ENCODE measurements at places on chromosomes 11 and 22.
A peak's percentile ranks its signal among the peaks of the same experiment; 100 is the strongest.

GRCh38 chr11:118079491-118079890 is 2.6 kb downstream of the TMPRSS4 start:
- DNase-seq: no peak

DNA sequence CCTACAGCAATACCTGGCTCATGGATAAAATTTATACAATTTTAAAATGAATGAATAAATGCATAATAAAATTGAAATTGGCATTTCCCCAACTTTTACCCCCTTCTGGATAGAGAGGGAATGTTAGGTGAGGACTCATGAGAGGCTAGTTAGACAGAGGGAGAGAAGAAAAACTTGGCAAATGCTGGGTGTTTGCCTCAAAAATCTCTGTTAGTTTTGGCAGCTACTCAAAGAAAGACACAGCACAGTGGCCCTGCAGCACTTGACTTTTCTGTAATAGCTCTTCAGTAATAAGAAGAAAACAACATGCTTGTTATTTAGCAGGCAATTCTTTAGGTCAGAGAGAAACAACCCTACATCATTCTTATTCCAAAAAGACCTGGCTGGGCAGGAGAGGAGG is 20.7 kb upstream of the IZUMO1R start:
- DNase-seq: no peak

DNA sequence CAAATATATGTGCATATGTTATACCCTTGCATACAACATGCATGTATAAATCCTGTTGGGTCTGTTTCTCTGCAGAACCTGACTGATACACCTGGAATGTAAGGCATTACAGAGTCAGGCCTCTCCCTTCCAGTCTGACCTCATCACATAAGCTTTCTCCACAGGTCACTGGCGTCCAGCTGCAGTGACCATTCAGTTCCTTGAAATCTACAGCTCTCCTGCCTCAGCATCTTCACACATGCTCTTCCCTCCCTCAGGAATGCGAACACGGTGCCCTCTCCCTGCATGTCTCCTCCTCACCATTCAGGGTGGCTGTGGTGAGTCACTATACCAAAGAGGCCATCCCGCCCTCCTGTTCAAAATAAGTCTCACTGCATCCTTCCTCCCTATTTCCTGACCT is 657.8 kb upstream of the B3GAT1 start:
- DNase-seq: no peak

GRCh38 chr11:101226617-101227016 is 97.0 kb upstream of the PGR start:
- DNase-seq: no peak

- no peak for DNase-seq
Observed at GRCh38 chr11:74689666-74690065, 41.6 kb downstream of the CHRDL2 start.

GRCh38 chr22:17083255-17083654 is 1.5 kb upstream of the IL17RA start:
- DNase-seq: no peak

- DNase-seq: no peak
Observed at GRCh38 chr22:31944700-31945442, 536 bp downstream of the YWHAH start.

DNA sequence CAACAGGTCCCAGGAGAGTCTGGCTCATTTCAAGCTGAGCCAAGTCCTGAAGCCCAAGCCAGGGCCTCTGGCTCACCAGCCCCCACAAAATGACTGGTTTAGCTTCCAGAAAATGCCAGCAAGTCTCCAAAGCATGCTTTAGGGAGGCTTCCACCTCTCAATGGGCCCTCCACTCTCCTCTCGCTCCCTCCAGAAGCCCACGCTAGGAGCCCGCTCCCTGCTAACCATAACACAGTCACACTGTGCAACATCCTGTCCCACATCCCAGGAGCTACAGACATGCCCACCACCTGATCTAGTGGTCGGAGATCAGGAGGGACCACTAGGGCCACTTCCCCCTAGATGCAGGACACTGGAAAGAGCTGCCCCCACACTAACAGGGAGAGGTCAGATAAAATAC is 6.9 kb downstream of the SULT4A1 start:
- DNase-seq: no peak

GRCh38 chr11:2770761-2771301 is 71.0 kb upstream of the KCNQ1OT1 start:
- DNase-seq: no peak

DNA sequence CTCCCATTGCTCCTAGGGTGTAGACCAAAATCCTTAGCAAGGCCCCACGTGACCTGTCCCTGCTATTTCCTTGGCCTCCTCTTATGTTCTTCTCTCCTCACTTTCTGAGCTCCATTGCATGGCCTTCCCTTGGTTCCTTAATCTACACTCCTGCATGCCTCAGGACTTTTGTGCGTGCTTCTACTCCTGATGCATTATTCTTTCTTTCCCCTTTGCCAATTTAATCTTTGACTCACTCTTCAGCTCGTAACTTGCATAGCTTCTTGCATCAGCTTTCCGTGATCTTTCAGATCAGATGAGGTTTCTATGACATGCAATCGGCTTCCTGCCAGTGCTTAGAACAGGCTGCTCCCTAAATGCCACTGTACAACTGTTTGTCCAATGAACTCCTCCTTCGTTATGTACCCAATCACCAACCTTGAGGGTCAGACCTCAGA is 261.6 kb upstream of the CADM1 start:
- no peak for DNase-seq

DNA sequence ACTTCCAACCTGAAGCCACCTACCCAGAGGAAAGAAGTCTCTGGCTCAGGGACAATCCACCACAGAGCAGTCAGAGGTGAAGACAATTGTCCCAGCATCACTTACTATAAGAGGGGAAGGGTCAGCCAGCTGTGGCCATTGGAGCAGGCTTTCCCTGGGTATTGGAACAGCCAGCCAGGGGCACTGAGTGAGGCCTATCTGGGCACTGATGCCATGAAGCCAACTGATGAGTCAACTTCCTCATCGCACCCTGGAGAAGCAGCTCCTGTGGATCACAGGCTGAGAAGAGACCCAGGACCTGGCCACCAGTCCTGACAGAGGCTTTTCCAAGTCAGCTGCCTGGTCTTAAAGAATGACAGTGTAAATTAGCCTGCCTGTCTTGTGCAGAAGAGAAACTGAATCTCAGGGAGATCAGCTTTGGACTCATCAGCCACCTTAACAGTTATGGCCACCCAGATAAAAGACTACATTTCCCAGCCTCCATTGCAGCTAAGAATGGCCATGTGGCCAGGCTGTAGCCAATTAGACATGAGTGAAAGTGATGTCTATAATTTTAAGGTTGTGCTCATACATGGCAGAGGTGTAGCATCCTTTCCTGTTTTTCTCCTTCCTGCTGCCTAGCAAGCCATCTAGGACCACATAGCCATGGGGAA is 19.0 kb downstream of the CHST1 start:
- no peak for DNase-seq

DNA sequence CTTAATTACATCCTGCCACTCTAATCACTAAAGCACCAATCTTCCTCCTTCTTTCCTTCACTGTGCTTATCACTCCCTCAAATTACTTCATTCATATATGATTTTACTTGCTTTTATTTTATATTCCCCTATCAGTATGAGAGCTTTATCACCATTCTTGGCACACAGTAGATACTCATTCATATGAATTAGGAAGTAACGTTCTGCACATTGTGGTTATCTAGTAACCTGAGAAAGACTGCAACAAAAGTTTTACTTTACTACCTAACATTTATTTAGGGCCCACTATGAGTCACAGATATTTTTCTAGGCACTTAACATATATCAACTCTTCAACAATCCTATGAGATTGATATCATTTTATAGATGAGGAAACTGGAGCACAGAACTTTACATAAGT is 1559.9 kb upstream of the TENM4 start:
- DNase-seq: no peak

- no peak for DNase-seq
Observed at GRCh38 chr11:111155021-111155420, 90.5 kb upstream of the POU2AF2 start.

DNA sequence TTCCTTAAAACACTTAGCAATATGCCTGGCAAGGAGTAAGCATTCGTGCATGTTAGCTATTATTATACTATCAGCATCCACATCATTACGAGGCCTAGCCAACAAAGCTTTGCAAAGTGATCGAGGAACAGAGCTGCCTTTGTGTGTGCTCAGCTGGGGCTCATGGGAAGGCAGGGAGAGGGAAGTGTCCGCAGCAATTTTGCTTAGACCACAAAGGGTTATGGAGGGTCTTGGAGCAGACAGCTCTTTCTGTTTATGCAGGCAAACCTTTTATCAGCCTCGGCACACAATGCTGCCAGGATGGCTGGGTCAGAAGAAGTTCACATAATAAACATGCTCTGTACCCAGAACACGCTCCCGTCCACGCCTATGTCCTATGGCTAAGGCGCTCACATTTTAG is 10.9 kb upstream of the DKK3 start:
- DNase-seq: no peak

DNA sequence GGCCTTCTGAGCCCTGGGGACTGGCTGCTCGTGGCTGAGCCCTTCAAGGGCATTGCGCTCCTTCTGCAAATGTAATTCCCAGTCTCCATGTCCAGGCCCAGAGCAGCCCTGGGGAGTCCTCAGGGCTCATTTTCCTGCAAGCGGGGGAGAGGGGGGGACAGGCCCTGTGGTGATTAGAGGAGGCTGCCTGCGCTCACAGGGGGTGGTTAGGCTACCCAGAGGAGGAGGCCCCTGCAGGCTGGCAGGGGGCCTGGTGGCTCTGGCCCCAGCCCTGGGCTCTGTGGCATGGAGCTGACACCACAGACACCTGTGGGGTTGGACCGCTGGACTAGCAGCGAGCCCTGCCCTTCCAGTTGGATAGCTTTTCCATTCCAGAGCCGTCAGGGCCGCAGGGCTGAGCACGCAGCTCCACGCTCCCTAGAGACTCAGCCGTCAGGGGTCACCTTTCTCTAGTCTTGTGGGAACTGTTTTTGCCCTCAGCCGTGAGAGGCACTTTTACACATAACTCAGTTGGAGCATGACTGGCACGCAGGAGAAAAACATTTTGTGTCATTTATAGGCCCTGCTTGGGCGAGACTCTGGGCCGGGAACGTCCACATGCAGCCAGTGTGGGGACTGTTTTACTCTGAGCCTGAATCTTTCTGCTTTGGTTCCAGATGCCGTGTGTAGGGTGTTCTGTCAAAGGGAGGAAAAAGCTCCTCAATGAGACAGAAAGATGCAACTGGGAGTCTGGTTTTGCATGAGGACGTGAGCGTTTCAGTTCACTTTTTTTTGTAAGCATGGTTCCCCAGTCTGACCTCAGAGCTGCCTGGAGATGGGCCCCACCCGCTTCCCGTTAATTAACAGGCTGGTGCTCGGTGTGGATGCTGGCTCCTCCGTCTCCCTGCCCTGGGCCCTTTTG is 58.1 kb downstream of the LRP5 start:
- DNase-seq: peak; percentile 46

GRCh38 chr11:19978668-19979518 is 181.4 kb downstream of the DBX1 start:
- no peak for DNase-seq

GRCh38 chr11:46560300-46560991 is 33.4 kb downstream of the AMBRA1 start:
- no peak for DNase-seq

- peak; percentile 75 for DNase-seq
Observed at GRCh38 chr11:102914238-102915043, 39.7 kb upstream of the MMP12 start.

GRCh38 chr11:109706945-109707344 is 285.0 kb downstream of the C11orf87 start:
- DNase-seq: no peak

DNA sequence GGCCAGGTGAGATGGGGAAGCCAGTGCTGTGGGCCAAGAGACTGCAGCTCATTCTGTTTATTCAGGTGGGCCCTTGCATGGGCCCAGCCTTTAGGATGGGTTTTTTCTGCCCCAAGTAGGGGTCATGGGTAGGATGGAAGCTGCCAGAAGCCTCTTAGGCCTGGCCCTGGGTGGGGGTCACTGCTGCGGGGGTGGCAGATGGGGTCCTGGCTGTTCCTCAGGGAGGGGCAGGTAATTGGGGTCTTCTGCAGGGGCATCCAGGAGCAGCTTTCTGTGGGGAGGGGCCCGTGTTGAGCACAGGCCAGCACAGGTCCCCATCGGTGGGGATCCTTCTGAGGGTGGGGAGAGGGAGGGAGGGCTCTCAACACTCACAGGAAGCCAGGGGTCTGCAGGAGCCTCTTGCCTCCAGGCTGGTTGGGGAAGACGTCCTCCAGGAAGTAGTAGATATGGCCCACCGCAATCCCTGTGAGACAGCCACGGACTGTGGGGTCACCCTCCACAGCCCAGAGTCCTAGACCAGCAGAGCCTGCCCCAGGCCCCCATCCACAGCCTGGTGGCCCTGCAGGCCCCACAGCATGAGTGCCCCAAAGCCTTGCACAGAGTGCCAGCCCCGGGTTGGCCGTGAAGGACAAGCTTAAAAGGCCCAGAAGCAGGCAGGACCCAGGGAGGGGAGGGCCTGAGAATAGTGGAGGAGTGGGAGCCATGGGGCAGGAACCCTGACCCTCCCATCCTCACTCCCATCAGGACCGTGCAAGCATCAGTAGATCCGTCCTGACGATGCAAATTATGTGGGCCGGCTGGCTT is 1.9 kb downstream of the DERL3 start:
- no peak for DNase-seq

DNA sequence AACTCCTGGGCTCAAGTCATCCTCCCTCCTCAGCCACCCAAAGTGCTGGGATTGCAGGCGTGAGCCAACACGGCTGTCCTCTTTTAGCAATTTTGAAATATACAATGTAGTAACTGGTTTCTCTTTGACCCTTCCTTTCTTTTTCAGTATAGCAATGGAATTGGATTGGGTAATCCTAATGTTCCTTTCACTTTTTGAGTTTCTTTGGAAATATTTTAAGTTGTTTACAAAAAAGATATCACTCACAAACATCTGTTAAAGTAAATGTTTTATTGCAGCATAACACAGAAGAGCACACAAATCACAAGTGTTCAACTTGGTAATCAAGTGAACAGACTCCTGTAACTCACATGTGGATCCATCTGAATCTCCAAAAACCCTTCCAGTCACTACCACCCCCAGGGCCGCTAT is 44.6 kb upstream of the EP300 start:
- no peak for DNase-seq

- DNase-seq: peak; percentile 91
Observed at GRCh38 chr11:118634431-118635236, 27.2 kb downstream of the PHLDB1 start.

DNA sequence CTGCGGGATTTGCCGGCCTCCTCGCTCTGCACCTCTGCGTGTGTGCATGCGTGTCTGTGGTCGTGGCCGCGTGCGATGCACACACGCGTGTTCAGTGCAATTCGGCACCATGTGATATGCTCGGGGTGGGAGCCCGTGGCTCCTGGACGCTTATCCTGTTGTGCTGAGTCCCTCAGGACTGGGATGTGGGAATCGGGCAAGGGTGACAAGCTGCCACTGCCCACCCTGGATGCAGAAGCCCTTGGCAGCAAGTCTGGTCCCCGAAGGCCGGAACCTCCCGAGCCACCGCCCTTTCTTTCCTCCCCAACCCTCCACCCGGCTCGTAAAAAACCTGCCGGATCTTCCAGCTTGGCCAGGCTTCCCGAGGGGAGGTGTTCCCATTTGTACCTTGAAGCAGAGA is 128.2 kb downstream of the PHF21B start:
- DNase-seq: no peak

- DNase-seq: peak; percentile 9
Observed at GRCh38 chr11:124167826-124168231, 15.3 kb upstream of the OR10D3 start.

All from ELF-1 (cell line).